ENCODE measurements at places on chromosomes 11 and 22. TPM values are rescaled to one million over a fixed set of nuclear protein-coding genes. Genes with fewer than 3 reads are reported as not detected.

- DNase-seq: no peak
Observed at GRCh38 chr22:37504964-37505363, 14.3 kb downstream of the CARD10 start.

TECTA gene
- total RNA-seq: 1.7 TPM

POU2AF3 gene
- 0.32 TPM for total RNA-seq

DNA sequence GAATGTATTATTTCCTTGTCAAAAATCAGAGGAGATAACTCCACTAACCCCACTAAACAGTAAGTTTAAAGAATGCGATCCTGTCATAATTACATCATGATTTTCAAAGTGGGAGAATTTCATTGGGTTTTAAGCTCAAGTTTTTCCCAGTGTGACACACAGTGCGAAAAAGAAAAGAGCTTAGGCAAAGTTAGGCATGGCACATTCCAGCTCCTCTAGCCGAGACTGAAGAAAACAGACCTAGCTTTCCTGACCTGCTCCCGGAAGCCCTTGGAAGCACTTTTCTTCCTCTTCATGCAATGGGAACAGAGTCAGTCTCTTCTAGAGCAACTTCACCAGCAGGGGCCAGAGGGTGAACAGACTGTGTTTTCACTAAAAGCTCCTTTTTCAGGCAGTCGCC is 76.6 kb upstream of the AKIP1 start:
- DNase-seq: no peak

- no peak for DNase-seq
Observed at GRCh38 chr11:85672105-85672902, 7.4 kb upstream of the CREBZF start.

SLC22A9 gene
- total RNA-seq: not detected

- DNase-seq: no peak
Observed at GRCh38 chr11:95943546-95943945, 19.6 kb upstream of the MTMR2 start.

DNA sequence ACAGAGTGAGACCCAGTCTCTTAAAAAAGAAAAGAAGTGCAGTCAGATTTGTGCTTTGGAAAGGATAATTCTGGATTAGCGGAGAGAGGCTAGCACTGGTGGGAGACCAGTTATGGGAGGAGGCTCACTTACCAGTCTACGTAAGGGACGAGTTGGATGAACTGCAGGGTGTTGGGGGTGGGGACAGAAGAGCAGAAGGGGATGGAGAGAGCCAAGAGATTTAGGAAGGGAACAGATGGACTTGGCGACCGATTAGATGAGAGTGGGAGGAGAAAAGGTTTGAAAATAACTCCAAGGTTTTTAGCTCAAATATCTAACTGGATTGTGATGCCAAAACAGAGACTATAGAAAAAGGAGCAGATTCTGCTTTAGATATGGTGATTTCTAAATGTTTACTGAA is 81.4 kb downstream of the SFI1 start:
- DNase-seq: no peak

DNA sequence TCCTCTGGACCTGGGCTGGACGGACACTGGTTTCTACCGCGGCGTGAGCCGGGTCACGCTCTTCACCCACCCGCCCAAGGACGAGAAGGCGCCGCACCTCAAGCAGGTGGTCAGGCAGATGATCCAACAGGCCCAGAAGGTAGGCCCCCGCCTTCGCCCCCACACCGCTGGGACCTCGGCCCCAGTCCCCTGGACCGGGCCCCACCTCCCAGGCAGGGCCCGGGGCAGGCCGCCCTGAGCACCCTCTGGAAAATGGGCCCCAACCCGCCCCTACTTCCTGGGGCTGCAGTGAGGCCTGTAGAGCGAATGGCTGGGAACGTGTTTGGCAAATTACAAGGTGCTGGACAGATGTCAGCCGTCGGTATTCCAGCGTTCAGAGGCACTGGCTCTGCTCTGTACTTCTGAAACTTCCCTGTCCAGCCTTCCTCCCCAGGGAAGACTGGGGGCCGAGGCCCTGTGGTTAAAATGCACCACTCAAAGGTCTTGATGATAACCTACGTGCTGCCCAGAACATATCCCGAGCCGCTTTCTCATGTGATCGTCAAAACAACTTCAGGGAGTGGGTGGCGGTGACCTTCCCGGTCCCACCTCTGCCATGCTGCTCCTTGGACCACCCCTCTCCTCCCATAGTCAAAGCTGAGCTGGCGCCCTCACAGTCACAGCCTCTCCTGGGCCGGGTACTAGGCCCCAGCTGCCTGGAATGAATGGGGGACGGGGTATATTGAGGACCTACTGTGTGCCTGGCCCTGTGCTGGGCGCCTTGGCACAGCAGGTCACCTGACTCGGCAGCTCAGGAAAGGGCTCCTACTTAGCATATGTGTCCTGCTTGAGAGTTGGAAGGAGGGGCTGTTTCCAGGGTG is 869 bp downstream of the FAM83F start:
- DNase-seq: no peak

- DNase-seq: no peak
Observed at GRCh38 chr11:2480874-2481220, 36.0 kb downstream of the KCNQ1 start.

SHISAL1 gene
- 4.3 TPM for total RNA-seq

GRCh38 chr11:124071623-124071948 is 30.5 kb upstream of the OR10G7 start:
- no peak for DNase-seq

KCNQ1 gene
- 0.86 TPM for total RNA-seq

DNA sequence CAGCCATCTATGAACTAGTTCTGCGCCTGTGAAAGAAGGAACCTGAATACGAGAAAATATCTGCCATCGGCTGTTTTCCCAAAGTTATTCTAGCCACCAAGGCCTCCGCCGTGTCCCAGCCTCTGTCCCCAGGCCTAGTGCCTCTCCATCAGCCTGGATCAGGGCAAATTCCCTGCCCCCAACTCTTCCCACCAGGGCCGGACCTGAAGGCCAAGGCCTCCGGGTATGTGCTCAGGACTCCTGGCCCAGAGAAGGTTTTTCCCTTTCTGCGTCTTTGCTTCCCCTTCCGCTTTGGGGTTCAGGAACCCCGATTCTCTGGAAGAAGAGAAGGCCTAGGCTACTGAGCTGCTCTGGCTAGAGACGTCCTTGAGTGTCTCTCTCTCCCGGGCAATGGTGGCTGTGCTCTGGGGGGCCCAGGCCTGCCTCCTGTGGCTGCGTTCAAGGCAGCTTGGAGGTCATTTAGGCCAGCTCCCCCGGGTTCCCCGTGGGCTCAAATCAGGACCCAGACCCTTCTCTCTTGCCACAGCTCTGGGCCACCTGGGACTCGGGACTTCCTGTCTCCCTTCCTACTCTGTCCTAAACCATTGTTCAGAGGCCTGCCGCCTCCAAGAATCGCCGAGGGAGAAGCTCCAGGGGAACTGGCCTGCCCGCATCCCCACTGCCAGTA is 1.6 kb downstream of the ALX4 start:
- DNase-seq: no peak

DNA sequence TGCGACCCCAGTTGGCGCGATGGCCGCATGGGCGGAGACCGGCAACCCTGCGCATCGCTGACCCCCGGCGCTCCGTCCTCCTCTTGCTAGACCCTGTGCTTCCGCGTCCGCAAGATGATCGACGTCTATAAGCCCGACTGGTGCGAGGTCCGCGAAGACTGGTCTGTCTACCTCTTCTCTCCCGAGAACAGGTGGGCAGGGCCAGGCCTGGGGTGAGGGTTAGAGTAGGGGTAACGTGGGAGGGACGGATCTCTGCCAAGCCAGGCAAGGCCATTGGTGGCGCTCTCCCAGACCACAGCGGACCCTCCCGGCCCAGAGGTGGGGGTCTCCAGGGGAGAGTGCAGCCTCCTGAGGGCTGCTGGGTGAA is 92.1 kb downstream of the CACNA1I start:
- DNase-seq: no peak

SLC5A12 gene
- total RNA-seq: 3.4 TPM
